NCI-H2171 treated with DMSO at 0.1 percent for 48 hours (cell line): ENCODE measurements at places on chromosomes 7 and 10.

GRCh38 chr7:167090-167855 lies 25.1 kb upstream of the FAM20C start:
- DNase-seq: no peak

DNA sequence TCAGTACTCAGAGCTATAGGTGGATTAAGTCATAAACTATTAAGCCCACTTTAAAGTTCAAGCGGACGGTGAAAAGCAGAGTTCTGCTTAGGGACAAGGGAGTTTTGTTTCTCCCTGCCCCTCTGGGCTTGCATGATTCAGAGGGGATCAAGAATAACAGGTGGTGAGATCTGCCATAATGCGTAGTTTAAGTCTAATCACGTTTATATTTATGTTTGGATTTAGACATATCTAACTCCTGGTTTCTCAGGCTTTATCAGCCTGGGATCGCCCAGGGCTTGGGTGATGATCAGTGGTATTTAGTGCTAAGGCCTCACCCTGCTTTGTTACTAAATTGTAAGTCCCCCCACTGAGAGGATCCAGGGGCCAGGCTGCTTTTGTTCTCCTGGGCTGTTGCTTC lies 335.4 kb upstream of the NRP1 start:
- no peak for DNase-seq

DNA sequence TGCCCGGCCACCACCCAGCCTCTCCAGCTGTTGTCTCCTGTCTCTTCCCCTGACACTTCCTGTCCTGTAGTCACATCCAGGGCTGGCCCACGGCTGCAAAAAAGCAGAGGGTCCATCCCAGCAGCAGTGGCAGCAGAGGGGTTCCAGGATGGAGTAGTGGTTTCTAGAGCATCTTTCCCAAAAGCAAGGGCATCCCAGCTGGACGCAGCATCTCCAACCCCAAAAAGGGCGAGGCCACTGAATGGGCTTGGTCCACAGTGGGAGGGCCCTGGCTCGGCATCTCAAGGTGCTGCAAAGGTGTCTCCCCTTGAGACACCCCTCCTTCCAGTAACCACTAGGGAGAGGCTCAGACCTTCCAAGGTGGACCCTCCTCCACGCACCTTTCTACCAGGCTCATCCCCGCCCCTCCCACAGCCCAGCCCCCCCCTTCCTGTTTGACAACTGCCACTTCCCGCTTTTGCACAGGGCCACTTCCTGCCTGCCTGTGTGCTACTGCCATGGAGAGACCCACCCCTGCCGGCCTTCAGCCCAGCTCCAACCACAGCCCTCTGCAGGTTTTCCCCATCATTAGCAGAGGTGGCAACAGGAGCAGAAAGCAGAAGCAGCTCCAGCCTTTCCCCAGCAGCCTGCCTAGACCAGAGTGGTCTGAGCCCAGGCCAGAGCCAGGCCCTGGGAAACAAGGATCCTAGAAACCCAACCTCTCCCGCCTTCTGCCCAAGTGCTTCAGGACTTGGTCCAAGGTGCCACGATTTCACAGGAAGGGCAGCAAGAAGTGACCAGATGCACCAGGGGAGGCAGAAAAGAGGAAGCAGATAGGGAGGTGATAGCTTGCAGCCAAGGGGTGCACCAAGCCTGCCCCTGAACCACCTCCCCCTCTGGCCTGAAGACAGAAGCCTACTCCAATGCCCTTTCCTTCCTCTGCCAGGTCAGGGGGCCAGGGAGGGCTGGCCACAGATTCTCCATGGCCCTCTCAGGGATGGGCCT lies 8.6 kb downstream of the CAMK2G start:
- no peak for DNase-seq

DNA sequence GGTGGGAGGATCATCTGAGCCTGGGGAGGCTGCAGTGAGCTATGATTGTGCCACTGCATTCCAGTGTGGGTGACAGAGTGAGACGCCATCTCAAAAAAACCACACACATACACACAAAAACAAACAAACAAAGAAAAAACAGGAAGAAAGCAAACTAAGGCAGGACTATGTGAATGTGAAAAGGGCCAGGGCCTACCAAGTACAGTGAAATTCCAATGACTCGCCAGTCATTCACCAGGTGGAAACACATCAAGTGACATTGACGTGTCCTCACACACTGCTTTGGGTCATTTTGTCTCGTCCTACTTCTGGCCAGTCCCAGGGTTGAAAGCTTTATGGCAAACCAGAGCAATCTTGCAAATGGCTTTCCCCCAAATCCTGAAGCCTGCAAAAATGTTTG lies 79.9 kb downstream of the HIP1 start:
- DNase-seq: no peak

DNA sequence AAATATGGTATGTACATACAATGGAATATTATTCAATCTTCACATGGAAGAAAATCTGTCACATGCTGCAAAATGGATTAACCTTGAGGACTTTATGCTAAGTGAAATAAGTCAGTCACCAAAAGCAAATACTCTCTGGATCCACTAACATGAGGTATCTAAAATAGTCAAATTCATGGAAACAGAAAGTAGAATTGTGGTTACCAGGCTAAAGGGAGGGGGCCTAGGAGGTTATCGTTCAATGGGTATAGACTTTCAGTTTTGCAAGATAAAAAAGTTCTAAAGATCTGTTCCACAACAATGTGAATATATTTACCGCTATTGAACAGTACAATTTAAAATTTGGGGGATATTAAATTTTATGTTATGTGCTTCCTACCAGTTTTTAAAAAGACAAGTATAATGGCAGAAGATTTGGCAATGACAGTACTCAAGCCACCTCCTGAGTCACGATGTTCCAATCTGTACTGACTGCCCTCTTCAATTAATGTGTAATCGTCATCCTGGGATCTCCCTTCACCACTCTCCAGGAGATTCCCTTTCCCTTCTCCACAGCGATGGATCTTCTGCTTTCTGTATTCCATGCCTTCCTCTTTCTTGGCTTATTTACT lies 32.3 kb upstream of the IL6 start:
- no peak for DNase-seq

DNA sequence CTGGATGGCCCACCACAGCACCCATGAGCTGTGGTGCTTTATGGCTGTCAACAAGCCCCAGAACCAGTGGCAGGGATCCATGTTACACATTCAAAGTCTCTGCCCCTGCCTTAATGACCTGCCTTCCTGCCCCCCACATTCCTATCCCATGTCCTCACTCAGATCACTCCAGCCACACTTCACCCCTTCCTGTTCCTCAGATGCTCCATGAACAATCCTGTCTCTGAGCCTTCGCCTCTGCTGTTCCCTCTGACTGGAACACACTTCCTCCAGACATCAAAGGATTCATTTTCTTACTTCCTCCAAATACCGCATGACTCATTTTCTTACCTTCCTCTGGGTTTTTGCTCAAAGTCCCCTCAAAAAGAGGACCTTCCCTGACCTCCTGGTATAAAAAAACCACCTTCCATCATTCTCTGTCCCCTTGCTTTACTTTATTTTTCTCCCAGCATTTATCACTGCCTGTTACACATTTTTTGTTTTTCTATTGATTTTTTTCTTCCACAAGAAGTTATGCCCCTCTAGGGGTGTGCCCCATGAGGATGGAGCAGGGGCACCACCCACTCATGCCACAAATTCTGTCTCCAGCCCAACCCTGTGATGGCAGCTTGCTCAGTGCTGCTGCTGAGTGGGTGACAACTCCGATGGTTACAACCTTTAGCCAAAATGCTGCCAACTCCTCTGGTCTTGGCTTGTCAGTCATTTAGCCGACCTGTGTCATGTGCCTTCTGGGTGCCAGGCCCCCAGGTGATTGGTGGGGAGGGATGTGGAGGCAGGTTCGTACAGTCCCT lies 18.2 kb downstream of the COL13A1 start:
- DNase-seq: no peak

- no peak for DNase-seq
These were observed 7.5 kb downstream of the MRPL32 start for GRCh38 chr7:42939457-42940240.

- no peak for DNase-seq
These were observed 843.6 kb downstream of the PCDH15 start for GRCh38 chr10:53957401-53957800.

GRCh38 chr10:117681104-117681503 lies 138.6 kb downstream of the EMX2 start:
- DNase-seq: no peak

DNA sequence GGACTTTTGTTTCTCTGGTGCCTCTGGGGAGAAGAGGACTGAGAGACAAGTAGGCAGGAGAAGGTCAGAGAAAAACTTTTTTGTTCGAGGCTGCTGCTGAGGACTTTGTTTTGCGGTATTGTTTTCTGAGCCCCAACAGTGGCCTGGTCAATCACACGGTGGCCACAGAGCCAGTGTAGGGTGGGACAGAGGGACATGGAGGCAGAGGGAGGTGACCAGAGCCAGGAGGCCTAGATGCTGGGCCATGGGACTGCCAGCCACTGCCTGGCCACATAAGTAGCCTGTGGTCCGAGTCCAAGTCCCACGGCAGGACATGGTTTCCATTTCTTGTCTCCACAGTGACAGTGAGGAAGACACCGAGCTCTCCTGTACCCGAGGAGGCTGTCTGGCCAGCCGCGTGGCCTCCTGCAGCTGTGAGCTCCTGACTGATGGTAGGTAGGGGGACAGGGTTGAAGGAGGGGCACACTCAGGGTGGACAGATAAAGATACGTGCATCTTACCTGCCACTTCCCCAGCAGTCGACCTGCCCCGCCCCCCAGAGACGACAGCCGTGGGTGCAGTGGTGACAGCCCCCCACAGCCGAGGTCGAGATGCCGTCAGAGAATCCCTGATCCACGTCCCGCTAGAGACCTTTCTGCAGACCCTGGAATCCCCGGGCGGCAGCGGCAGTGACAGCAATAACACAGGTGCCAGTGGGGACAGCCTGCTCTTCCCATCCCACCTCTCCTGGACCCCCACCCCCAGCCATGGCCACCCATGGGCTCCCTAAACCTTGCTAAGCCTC lies 27.5 kb downstream of the SH2B2 start:
- no peak for DNase-seq

DNA sequence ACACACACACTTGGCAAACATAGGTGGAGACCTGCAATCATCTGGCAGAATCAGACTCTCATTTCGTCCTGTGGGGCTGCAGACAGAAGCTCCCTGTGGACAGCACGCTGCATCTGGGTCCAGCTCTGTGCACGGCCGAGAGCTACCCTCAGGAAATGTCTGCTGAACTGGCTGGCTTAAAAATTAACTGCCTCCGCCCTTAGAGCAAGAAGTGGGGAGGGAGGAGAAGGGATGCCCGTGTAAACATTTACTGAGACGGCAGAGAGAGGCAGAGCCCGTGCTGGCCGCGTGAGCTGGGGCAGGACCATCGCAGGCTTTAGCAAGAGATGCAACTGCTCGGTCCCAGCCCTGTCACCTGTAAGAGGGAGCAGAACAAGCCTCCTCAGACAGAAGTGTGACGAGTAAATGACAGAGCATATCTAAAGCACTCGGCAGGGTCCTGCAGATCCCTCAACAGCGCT lies 81.8 kb downstream of the TNS3 start:
- DNase-seq: no peak

DNA sequence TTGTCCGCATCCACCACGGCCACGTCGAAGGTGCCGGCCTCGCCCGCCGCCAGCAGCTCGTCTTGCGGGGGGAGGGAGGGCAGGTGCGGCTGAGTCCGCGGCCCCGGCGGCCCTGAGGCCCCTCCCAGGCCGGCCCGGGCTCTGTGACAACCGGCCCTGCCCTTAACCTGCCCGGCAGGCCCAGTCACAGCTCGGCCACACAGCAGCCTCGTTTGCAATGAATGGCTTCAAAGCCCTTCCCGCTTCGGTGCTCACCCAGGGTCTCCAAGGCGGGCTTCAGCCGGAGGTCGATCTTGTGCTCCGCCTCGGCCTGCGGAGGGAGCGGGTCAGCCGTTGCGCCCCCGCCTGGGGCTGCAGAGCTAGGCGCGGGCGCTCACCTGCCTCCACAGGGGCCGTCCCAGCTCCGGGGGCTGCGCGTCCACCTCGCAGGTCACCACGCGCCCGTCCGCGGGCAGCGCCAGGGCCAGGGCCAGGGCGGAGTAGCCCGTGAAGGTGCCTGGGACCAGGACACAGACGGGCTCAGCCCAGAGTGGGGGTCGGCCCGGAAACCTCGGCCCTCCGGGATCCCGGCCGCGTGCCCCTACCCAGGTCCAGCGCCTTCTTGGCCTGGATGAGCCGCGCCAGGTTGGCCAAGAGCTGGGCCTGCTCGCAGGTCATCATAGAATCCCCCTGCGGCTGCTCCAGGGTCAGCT lies 928 bp downstream of the COMTD1 start:
- no peak for DNase-seq

DNA sequence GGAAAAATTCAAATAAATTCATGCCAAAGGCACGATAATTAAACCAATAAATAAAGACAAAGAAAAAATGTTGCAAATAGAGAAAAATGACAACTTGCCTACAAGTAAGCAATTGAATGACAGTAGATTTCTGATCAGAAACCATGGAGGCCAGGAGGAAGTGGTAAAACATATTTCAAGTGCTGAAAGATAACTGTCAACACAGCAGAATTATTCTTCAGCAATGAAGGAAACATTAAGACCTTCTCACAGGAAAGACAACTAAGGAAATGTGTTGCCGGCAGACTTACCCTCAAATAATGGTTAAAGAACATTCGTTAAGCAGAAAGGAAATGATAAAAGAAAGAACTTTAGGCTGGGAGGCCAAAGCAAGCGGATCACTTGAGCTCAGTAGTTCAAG lies 30.4 kb downstream of the RUNDC3B start:
- DNase-seq: no peak

DNA sequence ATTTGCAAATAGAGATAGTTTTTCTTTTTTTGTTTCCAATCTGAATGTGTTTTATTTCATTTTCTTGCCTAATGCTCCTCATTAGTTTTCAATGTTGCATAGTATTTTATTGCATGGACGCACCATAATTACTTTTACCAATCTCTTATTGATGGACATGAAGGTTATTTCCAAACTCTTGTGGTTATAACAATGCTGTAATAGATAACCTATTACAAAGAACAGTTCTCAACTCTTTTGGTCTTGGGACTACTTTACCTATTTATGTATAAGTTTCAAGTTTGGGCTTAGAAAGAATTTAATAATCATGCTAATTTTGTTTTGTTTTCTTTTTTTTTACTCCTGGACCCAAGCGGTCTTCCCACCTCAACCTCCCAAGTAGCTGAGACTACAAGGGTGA lies 7.0 kb downstream of the SHLD2 start:
- no peak for DNase-seq

- no peak for DNase-seq
These were observed 30.9 kb upstream of the ITGB8 start for GRCh38 chr7:20299647-20300312.
